GM12892 (cell line): ENCODE measurements at places on chromosomes 7 and 10.

- no peak for DNase-seq
Measured at GRCh38 chr7:82131215-82131614, 312.4 kb downstream of the CACNA2D1 start.

DNA sequence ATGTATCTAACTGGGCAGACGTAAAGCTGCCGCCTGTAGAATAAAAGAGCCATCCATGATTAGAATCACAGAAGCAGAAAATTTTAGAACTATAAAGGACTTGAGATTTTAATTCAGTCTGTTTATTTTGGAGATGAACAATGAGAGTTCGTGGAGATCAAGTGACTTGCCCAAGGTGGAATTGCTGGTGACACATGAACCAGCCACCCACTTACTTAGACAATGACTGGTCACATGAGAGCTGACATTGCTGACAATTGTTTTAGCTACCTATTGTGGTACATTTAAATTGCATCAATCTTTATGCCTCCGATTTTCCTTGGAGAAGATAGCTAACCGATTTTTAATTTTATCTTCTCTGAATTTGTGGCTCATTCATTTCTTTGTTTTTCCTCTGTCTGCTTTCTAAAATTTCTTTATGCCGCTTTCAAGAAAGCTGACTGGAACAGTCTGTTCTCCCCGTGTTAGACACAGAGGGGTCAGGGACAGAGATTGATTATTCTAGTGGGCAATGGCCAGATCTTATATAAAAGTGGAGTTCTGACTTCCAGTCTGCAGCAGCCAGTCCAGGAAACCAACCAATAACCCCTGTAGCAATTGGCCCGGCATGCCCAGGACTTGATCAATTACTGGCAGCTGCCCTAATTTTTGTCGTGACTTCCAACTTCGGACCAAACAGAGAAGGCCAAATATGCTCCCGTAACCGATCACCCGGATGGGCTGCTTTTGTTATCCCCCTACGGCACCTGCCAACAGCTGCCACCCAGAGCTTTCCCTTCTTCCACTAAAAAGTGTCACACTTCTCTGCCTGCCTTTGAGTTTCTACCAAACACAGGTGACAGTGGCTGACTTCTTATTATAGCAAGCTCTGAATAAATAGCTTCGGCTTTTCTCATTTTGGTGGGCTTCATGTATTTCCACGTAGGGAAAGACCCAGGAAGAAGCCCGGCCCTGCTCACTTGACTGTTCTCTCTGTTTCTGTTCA is 241.6 kb downstream of the CAMK1D start:
- no peak for DNase-seq

- DNase-seq = no peak
Measured at GRCh38 chr10:3452173-3452626, 279.6 kb upstream of the PITRM1 start.

DNA sequence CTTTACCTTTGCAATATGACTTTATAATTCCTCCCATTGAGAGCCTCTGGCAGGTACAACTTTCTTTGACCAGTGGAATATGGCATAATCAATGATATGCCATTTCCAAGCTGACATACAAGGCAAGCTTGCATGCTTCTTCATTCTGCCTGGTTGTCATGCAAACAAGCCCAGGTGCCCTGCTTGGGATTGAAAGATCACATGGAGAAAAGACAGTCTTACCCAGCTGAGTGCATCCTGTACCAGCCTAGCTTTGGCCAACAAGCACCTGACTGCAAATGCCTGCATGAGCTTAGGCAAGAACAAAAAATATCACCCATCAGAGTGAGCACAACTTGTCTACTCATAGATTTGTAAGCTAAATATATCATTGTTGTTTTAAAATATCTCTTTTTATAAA is 82.9 kb upstream of the KCND2 start:
- DNase-seq = no peak

GRCh38 chr7:116578526-116578925 is 53.7 kb downstream of the CAV1 start:
- DNase-seq = no peak

- no peak for DNase-seq
Measured at GRCh38 chr10:14025283-14026189, 305.2 kb downstream of the FRMD4A start.

- no peak for DNase-seq
Measured at GRCh38 chr7:17144322-17144721, 154.1 kb upstream of the AHR start.

DNA sequence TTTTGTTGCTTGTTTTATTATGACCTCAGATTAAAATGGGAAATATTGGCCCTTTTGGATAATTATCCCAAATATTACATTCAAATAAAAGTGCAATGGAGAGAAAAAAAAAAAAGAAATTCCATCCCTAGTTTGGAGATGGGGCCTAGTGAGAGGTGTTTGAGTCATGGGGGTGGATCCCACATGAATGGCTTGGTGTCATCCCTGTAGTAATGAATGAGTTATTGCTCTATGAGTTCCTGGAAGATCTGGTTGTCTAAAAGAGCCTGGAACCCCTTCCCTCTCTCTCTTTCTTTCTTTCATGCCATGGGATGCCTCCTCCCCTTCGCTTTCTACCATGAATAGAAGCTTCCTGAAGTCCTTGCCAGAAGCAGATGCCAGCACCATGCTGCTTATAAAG is 44.3 kb downstream of the MSRB2 start:
- no peak for DNase-seq

DNA sequence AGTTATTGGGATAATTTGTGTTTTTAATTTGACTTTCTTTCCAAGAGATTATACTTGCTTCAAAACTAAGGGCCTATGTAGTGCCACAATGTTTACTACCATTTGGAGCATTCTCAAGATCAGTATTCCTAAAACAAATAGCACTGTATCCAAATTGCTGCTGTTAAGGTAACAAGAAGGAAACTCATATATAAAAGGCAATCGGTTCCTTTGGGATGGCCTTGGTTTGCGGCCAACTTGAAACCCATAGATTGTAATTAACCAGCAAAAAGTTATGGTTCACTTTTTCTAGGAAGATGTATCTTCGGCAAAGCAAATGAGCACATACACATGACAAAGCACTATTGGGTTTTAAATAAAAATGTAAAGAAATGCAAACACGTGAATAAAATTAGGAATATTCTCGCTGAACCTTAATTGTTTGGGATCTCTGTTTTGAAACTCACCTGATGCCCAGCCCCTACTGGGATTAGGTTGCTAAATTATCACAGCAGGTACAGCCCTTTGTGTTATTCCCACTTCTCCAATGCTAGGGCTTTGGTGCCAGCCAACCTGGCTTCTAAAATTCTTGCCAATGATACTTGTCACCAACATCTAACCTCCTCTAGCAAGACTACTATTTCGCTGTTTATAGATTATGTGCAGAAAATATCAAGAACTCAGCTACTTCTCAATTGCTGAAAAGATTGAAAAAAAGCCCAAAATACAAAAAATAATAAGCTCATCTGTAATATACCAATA is 16.0 kb downstream of the CDNF start:
- DNase-seq = no peak

DNA sequence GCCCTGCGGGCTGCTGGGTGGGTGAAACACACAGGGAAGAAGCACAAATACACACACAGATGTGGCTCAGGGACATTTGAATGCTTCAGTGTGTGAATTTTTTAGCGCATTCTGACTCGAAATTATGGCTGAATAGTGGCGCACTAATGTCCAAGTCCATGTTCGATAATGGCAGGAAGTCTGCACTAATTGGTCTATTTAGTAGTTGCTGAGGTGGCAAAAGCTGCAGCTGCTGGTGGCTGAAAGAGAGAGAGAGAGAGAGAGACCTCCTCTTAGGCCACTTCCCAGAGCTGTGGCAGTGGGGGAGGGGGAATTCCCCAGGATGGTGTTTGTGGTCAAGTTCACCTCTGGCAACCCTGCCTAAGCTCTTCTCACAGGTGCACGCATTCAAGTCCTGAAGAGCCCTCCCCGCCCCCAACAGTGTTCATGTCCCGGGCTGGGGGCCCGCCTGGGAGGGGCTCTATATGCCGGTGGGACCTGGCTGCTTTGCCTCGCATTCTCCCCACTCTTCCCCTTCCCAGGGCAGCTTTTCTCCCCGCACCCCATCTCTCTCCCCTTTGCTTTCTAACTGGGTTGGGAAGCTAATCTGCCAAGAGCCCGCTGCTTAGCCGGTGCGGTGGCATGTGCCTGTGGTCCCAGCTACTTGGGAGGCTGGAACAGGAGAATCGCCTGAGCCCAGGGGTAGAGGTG is 6.0 kb upstream of the MNX1 start:
- no peak for DNase-seq

DNA sequence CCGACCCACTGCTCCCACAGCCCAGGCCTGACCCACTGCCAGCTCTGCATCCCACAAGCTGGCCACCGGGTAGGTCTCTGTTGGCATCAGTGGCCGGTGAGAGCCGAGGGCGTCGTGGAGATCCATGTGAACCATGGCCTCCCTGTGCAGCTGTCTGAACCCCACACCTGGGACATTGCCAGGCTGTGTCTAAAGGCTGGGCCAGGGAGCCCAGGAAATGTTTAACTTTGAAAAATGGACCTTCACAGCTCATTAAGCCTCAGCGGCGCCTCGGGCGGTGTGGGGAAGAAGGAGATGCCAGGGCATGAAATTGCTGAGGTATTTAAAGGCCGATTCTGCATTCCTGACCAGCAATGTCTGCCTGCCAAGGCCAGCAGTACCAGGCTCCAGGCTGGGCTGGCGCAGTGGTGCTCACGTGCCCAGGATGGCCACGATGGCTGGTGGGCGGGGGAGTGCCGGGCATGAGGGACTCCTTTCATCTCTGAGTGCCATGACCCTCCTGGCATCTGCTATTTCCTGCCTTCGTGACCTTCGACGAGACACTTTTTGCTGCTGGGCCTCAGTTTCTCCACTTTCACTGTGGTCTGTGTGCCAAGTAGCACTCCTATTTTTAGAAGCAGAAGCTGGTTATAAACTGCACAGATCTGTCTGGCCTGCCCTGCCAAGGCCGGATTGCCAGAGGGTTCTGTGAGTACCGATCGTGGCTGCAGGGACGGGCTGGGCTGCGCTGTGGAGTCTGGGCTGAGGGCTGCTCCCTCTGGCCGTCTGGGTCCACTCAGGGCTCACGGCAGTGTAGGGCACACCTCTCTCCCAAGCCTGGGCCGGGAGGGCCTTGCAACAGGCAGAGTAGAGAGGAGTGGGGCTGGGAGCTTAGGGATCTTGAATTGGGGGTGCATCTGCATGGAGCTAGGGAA is 21.8 kb downstream of the ELFN1 start:
- DNase-seq = no peak

- DNase-seq = no peak
Measured at GRCh38 chr10:78458983-78459638, 425.4 kb downstream of the RPS24 start.

- no peak for DNase-seq
Measured at GRCh38 chr7:55022002-55022985, 3.5 kb downstream of the EGFR start.

DNA sequence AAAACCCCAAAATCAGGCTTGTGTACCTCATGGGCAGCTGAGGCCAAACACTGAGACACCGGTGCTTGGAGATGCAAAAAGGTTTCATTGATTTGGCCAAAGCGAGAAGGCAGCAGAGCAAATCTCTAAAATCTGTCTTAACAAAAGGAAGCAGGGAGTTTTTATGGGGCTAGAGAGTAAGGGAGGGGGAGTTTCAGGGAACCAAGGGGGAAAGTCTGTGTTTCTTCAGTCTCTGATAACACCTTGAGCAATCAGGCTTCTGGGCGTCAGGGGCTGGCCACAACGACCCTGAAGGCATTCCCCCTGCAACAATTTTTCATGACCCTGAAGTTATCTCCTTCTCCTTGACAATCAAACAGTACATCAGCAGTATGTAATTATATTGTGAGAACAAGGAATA is 2.7 kb upstream of the ZNF786 start:
- no peak for DNase-seq

DNA sequence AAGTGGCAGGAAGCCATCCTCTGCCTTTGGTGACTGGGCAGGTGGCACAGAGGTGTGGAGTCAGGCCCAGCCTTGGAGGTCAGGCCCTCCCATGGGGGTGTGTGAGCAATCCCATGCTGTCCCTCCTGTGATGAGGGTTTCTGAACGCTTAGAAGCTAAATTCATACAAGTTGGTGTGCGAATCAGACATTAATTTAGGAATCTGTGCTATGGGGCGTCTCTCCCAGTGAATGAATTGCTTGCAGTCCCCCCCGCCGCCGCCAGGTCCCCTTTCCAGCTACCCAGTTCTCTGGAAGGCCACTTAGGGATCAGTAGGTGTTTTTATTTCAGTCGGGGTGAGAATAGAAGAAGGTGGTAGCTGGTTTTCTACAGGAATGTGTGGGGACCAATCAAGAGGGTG is 37.5 kb downstream of the LRRC18 start:
- no peak for DNase-seq

- no peak for DNase-seq
Measured at GRCh38 chr10:131730771-131731497, 169.9 kb upstream of the PPP2R2D start.

GRCh38 chr10:125462845-125463244 is 220.1 kb downstream of the TEX36 start:
- DNase-seq = no peak

DNA sequence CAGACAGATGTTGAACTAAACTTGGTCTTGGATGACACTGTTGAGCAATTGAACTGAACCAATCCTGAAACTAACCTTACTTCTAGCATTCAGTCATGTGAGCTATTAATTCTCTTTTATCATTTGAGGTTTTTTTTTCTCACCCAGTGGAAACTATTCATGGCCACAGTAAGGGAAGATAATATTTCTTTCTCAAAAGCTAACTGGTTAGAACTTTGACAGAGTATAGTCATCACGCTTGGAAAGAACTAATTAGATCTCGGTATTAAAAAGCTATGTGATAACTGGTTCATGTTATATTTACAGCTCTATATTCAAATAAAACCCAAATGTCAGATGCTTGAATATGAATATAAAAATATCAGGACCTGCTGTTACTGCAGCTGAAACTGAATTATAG is 89.5 kb downstream of the OTUD1 start:
- no peak for DNase-seq

DNA sequence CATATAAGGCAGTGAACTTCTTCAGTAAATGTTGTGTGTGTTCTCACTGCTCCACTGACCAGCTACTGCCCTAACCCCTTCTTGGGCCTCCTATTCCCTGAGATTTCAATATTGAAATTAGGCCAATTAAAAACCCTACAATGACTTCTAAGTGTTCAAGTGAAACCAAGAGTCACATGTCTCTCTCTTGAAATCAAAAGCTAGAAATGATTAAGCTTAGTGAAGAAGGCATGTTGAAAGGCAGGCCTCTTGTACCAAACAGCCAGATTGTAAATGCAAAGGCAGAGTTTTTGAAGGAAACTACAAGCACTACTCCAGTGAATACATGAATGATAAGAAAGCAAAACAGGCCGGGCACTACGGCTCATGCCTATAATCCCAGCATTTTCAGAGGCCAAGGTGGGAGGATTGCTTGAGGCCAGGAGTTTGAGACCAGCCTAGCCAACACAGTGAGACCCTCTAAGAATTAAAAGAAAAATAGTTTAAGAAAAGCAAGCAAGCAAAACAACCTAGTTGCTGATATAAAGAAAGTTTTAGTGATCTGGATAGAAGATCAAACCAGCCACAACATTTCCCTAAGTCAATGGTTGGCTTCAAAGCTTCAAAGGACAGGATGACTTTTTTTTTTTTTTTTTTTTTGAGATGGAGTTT is 22.3 kb downstream of the BRAF start:
- no peak for DNase-seq

- no peak for DNase-seq
Measured at GRCh38 chr10:116744163-116744753, 1.9 kb upstream of the HSPA12A start.
